ENCODE measurements at places on chromosomes 2 and 18.

GRCh38 chr2:120765678-120766469, 30.2 kb downstream of the GLI2 start:
- DNase-seq = peak; percentile 85

DNA sequence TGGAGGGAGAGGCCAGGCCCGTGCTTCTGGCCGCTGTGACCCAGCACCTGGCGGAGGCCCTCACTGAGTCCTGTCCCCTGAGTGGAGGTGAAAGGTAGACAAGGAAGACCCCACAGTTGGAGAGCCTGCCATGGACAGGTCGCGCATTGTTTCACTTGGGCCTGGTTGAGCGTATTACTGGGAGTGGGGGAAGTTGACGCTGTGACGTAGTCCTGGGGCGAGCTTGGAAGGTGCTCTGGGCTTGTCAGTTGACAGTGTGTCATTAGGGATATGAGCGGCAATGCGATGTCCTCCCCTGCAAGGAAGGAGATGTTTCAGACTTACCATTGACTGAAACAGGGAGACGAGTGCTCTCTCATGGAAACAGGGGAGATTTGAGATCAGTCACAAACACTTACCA, 127.1 kb downstream of the SH3RF3 start:
- DNase-seq = no peak

- DNase-seq = no peak
Observed at GRCh38 chr2:185578322-185578721, 160.3 kb upstream of the FSIP2 start.

GRCh38 chr2:104885119-104885782, 31.3 kb downstream of the POU3F3 start:
- DNase-seq = no peak

GRCh38 chr2:233473878-233474277, 92.7 kb downstream of the USP40 start:
- no peak for DNase-seq

DNA sequence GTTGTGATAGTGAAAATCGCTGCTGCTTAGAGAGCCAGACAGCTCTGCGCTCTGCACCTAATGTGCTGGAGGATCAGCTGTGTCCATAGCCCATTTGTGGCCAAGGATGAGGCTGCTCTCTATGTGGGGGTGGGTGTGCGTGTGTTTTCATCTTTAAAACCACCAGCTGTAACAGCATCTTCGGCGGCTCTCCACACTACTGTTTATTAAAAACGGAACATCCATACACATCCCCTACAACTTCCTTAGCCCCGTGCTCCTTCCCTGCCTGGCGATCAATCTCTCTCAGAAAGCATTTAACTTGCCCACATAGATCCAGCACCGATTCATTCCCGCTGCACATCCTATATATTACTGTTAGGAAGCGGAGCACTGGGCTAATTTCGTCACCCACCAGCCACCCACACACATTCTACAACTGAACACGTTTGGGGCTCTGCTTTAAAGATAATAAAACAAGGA, 1.6 kb downstream of the CELF4 start:
- DNase-seq = no peak

DNA sequence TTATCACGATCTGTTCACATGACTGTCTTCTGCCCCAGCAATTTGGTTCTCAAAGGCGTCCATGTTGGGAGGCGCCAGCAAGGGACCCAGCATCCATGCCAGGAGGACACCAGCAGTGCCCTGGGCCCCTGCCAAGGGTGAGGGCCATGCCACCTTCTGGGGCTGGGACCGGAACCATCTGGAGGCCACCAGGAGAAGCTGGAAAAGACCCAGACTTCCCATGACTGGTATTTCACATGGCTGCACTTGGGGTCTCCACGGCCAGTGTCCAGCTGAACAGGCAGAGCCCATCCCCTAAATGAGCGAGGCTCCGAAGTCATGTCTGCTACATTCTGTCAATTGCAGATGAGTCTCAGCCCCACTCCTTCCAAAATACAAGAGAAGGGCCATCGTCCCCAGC, 306.8 kb upstream of the HS6ST1 start:
- no peak for DNase-seq

DNA sequence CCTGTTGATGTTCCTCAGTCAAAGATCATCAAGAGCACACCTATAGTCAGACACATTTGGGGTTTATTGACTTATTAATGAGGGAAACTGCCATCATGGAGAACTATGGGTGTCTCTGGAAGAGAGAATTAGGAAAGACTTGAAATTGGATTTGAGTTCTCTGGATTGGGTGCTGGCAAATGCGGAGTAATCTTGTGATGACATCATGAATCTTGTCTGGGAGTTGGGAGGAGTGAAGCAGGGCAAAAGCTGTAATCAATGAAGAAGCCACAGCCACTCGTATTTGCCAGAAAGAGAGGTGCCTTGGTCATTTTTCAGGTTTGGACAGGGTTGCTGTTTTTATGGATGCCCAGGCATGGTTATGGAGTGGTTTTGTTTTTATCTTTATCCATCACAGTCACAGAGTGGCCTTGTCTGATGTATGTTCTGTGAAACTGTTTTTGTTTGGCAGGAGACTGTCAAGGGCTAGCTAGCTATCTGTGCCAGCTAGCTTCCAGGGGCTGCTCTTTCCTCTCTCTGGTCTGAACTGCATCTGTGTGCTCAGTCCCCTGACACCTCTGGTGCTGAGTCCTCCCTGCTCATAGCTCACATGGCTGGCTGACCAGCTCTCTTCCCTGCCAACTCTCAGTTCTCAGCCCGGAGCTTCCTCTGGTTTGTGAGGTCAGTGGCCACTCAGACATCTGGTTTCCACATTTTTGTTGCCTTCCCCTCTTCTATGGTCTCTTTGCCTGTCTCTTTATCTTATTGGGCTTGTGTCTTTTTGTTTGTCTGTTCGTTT, 193.4 kb upstream of the RMP24 start:
- DNase-seq = peak; percentile 8

DNA sequence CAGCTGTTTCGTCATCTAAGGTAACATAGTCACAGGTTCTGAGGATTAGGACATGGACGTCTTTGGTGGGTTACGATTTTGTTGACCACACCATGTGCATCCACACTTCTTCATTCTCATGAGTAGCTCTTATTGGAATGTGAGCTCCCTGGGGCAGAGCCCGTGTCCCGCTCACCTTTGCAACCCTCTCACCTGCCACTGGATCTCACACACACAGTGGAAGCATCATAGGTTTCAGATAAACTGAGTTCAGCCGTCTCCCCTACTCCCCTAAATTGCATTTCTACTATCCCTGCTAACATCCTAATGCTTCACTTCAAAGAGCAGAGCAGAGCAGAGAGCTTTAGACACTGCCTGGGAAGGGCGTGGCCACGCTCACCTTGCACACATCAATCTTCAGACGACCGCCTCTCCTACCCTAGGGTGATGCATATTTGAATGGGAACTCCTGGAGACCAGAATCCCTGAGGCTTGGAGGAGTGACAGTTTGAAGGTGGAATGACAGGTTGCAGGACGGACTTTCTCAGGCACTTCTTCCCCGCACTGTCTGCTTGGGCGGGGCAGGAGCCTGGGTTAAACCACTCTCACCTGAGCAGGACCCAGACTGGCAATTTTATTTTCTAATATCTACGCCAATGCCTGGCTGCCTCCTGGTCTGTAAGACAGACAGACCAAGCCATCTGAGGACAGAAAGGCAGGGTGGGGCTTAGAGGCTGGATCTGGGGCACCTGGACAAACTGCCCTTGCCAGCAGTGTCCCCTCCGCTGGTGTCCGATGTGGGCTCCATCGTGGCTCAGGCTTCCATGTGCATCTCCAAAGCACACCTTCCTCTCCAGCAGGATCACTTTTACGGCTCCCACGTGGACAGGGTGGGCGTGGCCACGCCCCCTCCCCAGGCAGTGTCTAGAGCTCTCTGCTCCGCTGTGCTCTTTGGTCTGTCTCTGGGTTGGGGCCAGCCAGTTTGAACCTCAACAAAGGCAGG, 229.5 kb upstream of the COPS8 start:
- DNase-seq = no peak

GRCh38 chr18:8478968-8479370, 130.3 kb upstream of the RAB12 start:
- DNase-seq = no peak

DNA sequence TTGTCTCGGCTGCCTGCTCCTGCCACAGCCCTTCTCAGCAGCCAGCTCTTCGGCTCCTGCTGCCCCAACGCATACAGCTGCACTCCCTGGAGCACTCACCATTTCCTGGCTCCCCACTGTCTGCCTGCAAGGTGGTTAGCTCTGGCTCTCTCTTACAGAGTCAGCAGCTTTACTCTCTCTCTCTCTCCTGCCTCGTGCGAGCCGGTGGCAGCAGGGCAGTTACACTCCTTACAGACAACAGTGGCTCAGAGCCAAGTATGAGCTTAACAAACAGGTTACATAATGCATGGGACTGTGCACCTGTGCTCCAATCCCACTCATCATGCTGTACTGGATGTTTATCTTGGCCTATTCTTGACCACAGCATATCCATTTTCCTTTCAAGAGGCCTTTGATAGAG, 47.4 kb upstream of the DNAJC10 start:
- DNase-seq = no peak

DNA sequence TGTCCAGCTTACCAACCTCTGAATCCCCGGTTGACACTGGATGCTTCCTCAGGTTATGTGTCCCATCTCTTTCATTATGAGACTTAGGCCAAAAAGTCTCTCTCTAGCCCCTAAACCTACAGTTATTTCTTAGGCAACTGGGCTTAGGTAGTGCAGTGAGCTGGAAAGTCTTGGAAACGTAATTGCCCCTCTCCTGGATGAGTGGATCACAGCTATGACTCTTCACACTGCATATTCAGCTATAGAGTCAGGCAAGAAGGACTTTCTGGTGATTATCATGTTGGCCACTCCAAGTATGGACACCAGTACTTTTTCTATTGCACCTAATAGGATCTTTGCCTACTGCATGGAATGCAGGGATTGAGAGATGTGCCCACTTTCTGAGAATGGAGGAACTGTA, 458.3 kb upstream of the CELF4 start:
- DNase-seq = no peak

DNA sequence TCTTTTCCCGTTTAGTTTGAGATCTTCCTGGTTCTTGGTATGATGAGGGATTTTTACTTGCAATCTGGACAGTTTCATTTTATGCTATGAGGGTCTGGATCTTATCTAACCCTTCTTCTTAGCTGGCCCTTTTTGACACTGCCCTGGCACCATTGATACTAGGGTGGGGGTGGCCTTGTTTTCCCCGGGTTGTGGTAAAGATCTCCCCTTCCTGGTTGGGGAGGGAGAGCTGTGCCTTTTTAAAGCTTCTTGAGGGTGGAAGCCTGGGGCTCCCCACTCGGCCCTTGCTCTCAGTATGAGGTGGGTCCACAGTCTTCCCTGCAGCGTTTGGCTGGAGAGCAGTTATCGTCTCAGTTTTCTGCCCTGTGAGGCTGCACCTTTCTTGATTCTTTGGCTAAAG, 66.1 kb downstream of the ASB1 start:
- DNase-seq = no peak

GRCh38 chr2:103361712-103362111, 599.9 kb downstream of the TMEM182 start:
- no peak for DNase-seq

DNA sequence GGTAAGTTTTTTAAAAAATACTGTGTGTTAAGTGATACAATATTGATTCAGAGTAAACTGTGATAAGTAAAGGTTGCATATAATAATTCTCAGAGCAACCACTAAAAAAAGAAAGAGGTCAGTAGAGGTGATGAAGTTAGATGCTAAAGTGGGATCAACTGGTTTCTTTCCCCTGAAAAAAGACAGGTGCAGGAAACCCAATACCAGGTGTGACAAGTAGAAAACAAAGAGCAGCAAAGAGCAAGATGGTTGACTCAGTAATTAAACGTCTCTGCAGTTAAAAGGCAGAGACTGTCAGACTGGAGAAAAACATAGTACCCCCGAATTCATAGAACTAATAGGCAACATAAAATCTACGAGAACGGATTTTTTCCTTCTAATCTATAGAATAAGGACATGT, 128.3 kb downstream of the ATP9B start:
- no peak for DNase-seq

DNA sequence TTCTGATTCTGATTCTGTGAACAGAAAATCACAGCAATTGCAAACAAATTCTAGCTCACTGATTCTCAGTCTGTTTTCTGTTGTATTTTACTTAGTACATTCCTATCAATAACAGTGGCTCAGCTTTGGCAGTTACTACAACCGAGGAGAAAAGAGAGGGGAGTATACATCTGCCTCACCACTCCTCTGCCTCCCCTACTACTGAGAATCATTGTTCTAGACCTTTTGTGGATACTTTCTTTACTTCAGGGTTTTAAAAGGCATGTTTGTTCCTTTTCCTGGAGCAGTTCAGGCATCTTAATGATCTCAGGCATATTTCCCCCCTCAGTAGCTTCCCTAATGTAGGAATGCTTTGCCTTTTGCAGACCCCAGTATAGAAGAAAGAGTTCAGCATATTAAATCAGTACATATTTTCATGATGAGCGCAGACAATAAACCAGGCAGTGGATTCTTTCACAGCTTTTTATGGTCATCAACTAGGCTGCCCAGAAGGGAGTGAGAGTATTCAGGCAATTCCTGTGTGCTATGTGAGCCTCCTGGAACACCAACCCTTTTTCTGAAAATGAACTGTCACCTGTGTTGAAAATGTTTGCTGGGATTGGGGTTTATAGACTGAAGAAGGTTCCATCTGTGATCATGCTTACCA, 10.3 kb downstream of the STAMBP start:
- no peak for DNase-seq

DNA sequence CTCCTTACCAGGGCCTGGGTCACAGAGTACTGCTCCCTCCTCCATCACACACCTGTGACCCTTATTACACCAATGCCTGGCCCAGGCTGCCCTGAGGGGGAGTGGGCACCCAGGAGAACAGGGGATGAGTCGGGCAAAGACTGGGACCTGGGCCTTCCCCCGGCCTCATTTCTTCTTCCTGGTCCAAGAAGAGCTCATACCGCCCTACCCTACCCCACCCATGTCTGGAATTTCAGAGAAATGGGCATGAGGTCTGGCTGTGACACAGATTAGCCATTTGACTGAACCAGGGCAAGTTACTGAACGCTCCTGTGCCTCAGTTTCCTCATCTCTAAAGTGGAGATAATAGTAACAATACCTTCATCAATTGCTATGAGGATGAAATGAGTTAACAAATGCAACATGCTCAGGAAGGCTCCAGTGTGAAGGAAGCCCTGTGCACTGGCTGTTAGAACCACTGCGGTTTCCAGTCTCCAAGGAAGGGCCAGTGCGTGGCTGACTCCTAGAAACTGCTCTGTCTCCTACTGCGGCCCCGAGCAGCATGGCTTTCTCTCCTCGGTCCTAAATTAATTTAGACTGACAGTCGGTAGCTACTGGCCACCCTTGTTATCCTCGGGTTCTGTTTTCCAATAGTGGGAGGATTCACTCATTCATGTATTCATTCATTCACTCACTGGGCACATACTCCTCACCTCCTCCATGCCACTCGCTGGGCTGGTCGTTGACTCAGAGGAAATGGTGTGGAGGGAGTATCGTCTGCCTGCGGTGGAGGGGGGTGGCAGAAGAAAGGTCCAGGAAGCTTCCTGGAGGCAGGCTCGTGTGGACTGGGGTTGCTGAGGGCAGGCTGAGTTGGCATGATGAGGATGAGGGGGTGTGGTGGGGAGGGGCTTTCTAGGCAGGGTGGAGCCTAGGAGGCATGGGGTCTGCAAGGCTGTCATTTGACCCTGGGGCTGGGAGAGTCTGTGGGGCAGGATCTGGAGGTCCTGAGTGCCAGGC, 175.6 kb downstream of the GLI2 start:
- no peak for DNase-seq

GRCh38 chr2:217873371-217873770, 129.4 kb downstream of the TNS1 start:
- no peak for DNase-seq
